Stimulated activated CD8-positive, alpha-beta memory T cell treated with anti-CD3 and anti-CD28 coated beads, Interleukin-4, amount 100 ng/mL, for 4 hours (primary cell): ENCODE measurements at places on chromosomes 2 and 18.

DNA sequence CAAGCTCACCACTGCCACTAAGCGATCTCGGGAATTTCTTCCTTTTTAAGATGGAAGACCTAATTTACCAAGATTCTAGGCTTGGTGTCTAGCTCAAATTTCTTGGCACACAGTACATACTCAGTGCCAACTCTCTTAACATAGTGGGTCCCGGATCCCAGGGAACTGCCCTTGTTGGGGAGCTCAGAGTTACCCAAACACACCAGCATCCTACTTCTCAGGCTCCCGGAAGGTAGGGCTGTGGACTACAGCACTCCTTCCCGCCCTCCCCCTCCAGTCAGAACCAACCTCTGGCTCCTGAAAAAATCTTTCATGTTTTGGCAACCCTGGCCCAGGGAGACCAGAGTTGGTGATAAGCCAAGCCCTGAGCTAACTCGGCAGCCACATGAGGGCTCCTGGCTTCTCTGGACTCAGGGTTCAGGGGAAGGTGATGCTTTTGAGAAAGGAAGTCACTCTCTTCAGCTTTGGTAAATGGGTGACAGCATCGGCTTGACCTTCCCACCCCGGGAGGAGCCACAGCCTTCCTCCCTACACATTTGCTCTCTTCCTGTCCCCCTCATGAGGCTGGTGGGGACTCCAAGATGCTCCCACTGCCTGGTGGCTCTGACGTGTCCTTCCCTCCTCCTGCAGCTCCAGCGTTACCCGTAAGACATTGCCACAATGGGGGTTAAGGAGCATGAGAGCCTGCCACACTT lies 8.8 kb downstream of the ODC1 start:
- DNase-seq, result no peak

DNA sequence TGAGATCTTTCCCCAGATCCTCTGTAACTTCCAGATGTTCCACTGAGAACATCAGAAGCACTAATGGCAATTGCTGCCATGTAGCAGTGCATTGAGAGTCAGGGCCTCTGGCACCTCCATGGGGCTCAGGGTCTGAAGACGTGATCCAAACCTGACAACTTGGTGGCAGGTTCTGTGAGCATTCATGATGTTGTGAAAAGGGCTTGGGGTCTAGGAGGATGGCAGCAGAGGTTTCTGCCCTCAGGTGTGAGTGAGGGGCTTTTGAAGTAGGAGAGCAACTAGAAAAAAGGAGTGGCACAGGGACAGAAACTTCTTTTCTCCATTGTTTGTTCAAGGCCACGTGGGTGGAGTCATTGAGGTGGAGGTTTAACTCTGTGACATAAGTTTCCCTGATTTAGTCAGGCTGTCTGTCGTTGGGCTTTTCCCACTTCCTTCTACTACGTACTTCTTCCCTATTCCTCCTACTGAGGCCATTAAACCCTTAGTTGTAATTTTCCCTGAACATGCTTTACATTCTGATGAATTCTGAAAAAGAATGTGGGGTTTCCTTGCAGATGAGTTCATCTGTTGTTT lies 13.1 kb downstream of the CFLAR start:
- no peak for DNase-seq

- no peak for DNase-seq
Measured at GRCh38 chr2:139790136-139790535, 1009.9 kb upstream of the NXPH2 start.

GRCh38 chr2:29691391-29691950 lies 229.9 kb downstream of the ALK start:
- no peak for DNase-seq

GRCh38 chr2:44939106-44940048 lies 2.1 kb upstream of the SIX3 start:
- no peak for DNase-seq

DNA sequence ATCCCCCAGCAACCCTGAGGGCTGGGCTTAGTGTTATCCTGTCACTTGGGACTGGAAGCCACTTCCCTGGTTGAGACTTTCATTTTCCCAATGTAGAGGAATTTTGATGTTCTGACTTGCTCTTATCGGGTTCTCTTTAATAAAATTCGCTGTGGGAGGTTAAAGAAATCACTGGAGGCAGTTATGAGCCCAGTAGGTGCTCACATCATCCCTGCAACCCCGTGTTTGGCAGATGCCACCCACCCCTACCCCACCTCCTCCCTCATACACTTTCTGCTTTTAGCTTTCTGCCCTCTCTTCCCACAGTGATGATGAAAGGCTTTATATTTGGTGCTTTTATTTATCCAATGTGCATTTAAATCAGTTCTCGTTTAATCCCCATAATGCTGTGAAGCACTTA lies 106.6 kb downstream of the MAPK4 start:
- DNase-seq, result no peak

- DNase-seq, result peak; percentile 1
Measured at GRCh38 chr2:151410485-151410834, 758 bp downstream of the RIF1 start.

DNA sequence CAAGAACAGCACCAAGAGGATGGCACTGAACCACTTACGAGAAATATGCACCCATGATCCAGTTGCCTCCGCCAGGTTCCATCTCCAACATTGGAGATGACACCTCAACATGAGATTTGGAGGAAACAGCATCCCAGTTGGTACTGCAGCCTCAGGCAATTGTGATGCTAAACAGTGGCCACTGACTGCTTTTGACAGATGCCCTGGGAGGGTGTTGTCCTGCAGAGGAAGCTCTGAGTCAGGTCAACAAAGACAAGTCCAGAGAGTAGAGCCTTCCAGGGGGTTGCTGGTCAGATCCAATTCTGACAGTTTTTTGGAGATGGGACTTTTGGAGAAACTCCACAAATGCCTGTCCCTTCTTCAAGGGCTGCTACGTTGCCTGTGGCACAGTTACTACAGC lies 82.4 kb downstream of the SNTG2 start:
- DNase-seq, result no peak

DNA sequence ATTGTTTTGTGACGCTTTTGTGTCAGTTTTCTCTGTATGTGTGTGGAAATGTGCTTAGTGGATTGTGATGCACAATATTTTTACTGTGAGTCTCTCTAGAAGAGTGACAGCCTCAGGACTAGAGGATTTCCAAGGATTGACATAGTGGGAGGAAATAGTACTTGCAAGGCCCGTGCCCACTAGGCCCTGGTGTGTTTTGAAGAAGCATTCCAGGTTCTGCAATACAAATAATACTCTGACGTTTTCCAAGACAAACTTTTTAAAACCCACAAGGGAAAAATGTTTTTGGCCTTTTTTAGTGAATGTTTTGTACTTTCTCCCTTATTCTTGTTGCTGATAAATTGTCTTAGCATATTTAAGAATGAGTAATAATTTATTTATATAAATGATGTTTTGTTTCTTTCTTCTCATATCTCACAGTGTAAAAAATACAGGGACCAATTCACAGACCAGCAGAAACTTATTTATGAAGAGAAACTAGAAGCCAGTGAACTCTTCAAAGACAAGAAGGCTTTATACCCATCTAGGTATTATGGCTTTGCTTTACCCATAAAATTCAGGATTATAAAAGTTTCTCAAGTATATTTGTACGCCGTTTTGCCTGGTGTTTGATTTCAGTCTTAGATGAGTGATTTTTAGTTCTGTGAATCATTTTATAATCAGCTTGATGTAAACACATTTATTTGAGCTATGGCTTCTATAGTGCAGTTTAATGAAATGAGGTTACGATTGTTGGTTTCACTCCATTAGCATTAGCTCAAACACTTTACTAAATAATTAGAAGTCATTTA lies 165.6 kb downstream of the MYO1B start:
- no peak for DNase-seq

DNA sequence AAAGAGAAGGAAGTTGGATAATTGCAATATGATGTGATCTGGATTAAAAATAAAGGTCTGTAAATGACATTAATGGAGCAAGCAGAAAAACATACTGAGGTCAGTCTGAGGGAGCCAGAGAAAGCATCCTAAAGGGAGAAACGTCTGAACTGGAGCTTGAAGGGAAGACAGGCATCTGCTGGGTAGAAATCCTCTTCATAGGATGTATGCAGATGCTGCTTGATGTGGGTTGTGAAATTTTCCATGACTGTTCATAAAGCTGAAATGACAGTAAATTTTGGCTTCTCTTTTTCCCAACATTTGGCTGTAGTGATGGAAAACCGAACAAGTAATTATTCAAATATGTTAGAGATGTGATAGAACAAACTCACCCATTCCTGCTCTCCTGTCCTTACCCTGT lies 287.6 kb downstream of the CAMKMT start:
- DNase-seq, result no peak

- no peak for DNase-seq
Measured at GRCh38 chr2:174613531-174613930, 15.9 kb upstream of the WIPF1 start.

DNA sequence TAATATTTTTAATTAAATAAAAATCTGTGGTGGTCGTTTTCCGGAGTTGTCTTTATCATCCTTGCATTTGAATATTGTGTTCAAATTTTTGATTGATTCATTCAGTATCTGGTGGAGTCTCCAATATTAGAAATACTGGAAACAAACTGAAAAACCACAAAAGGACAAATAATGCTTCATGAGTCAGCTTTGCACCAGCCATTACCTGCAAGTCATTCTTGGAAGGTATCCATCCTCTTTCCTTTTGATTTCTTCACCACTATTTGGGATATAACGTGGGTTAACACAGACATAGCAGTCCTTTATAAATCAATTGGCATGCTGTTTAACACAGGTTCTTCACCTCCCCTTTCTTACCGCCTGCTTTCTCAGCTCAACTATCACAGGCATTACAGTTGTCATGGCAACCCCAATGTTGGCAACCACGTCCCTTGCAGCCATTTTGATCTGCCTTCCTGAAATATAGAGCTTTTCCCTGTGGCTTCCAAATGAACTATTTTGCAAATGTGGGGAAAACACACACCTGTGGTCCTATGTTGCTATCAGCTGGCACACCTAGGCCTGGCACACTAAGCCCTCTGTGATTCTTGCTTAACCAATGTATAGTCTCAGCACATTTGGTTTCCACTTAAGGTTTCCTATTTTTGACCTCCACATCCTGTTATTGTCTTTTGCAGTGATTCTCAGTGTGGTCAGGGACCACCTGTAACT lies 6.5 kb downstream of the CTLA4 start:
- no peak for DNase-seq

- DNase-seq, result no peak
Measured at GRCh38 chr2:19796035-19796695, 105.6 kb downstream of the TTC32 start.

- no peak for DNase-seq
Measured at GRCh38 chr18:8536922-8537321, 72.3 kb upstream of the RAB12 start.

GRCh38 chr2:6963727-6964126 lies 46.5 kb downstream of the RNF144A start:
- DNase-seq, result no peak

DNA sequence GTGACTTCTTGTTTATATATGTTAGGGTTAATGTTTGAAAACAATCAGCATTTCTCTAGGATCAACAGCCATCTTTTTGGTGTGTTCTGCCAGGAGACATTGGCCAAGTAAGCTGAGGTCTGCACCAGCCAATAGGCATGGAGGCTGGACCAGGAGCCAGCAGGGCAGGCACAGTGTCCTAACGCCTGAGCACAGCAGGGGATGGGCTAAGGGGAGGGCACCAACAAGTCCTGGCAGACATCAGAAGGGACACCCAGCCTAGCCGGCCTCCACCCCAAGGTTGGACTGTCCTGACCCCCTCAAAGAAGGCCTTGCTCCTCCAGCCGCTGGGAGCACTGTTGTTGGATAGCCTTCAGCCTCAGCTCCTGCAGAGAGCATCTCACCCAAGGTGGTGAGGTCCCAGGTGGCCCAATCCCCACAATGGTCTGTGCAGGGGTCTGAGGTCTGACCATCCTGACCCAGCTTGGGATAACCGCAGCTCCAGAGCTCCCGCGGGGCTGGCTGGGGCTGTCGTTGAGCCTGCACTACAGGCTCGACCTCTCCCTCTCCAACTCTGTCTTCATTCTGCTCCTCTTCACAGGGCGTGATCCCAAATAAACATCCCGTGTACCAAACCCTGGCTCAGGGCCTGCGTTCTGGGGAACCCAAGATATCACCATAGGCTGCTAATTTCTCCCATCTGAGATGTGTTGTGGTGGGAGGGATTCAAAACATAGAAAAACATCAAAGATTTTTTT lies 8.1 kb downstream of the TEX44 start:
- DNase-seq, result no peak

DNA sequence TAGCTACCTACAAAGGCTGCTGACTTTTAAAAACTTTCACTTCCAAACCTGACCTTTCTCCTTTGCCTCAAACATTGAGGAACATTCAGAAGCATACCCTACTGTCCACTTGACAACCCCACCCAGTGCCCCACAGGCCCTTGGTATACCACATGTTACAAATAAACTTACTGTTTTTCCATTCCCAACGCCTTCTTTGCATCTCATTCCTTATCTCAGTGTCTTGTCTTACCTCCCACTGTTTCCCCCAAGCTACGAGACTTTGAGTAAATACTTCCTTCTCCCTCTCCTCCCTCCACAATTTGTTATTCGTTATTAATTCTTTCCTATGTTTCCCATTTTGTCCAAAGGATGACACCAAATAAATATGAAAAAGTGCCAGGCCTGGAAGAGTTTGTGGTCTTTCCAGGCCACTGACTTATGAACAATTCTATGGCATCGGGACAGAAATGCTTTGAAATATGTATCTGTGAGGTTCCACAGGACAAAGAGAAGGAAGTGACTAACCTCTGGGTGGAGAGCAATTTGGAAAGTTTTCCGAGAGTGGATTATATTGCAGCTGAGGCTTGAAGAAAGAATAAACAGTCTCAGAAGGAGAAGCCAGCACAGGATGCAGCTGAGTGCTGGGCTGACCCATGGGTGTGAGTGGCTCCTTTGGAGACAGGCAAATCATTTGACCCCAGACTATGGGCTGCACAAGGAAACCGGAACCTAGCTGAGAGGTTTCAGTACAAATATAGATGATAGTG lies 409.0 kb downstream of the LPIN1 start:
- no peak for DNase-seq

DNA sequence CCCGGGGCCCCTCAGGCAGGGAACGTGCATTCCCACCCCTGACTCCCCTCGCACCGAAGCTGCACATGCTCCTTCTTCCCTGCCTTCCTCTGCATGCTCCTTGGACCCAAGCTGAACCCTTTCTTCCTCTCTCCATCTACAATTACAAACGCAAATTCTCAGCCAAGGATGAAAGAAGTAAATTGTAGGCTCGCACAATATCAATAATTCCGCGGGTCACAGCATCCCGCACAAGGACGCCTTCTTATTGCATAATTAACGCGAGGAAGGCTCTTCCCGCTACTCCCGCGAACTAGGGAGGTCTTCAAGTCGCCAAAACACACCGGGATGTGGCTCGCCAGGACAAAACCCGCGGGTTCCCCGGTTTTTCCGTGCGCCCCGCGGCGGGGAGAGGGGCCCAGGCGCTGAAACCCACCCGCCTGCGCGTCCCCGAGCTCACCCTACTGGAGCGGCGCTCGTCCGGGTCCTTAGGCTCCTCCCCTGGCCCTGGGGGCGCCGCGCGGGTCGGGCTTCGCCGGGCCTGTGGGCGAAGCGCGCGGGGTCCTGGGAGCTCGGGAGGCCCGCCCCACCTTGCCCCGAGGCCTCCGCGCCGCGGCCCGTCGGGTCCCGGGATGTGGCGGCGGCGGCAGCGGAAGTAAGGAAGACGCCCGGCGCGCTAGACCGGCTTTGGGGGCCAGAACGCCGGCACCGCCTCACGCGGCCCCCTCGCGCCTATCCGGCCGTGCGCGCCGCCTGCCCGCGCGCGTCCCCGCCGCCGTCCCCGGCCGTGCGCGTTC lies at the start of gene CHST10:
CHST10 (minus strand) TSS at position 734 of the 776 bp plus-strand sequence. CDS start 10,993 bp downstream, outside the sequence.
- peak; percentile 17 for DNase-seq

GRCh38 chr2:79716266-79716665 lies 203.4 kb downstream of the CTNNA2 start:
- no peak for DNase-seq

- no peak for DNase-seq
Measured at GRCh38 chr18:72208920-72209676, 335.0 kb downstream of the CBLN2 start.

GRCh38 chr2:85957256-85957655 lies 68.5 kb upstream of the ST3GAL5 start:
- no peak for DNase-seq
